ENCODE measurements at places on chromosomes 2 and 18.

- no peak for DNase-seq
Observed at GRCh38 chr2:127650785-127651380, 4.9 kb downstream of the GPR17 start.

DNA sequence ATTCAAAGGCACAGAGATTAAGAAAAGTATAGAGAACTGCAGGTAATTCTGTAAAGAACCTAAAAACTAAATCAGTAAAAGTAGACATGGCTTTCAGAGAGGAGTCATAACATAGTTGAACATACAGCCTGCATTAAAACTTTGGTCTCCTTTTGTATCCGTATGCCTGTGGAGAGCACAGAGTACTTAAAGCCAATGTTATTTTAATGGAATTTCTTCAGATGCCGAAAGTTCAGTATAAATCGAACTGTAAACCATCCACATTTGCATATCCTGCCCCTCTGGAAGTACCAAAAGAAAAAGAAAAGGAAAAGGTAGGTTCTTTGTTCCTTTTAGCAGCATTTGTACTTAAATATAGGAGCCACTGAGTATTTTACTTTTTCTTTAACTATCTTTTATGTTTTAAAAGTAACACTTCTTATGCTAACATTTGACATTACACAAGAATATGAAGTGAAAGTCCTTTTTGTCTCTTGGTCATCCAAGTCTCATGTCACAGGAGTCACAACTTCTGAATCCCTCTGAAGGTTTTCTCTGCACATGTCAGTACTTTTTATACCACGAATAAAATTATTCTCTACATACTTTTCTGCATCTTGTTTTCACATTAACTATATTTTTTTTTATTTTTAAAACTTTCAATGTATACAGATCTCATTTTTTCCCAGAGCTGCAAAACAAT is 34.9 kb upstream of the ARMC9 start:
- DNase-seq = no peak

- DNase-seq = peak; percentile 64
Observed at GRCh38 chr2:39119732-39120520, 925 bp downstream of the SOS1 start.

GRCh38 chr2:177406182-177406581 is 13.6 kb downstream of the AGPS start:
- DNase-seq = no peak

DNA sequence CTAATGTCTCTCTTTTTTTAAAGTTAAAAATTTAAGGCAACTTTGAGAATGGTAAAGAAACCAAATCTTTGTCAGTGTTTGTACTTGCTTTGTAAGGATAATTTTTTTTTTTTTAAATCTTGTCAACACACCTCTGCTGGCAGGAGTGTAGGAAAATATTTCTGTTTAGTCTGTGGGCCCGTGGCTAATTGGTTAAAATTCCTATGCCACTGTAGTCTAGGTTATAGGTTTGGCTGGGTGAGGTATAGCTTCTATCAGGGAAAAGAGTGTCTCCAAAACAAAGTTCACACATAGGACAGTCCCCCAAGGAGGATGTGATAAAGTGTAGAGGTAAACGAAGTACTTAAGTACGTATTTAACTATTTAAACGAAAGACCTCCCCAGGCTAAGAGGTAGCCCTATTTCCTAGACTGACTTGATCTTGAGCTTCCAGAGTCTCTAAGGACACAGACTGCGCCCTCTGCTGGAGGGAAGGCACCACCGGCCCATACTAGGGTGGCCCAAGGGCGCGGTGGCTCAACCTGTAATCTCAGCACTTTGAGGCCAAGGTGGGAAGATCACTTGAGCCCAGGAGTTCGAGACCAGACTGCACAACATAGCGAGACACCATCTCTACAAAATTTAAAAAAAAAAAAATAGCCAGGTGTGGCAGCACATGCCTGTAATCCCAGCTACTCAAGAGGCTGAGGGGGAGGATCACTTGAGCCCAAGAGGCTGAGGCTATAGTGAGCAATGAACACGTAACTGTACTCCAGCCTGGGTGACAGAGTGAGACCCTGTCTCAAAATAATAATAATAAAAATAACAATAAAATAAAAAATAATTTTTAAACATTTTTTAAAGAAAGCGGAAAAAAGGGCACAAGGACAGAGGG is 8.9 kb downstream of the TEX44 start:
- DNase-seq = peak; percentile 80

DNA sequence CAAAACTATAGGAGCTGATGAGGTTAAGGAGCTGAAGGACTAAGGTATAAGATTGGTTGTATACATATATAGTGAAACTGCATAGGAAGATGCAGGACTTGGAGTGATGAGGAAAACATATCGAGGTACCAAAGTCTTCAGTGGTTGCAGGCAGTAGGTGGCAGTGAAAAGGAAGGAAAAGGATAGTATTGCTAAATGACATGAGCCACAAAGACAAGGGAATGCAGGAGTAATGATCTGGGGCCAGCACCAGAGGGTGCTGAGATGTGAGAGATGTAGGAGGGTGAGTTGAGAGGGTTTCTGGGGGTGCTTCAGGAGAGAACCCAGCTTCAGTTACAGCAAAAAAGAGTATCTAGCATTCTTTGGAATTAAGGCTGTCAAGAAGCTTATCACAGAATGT is 172.2 kb upstream of the MYO3B start:
- DNase-seq = no peak

DNA sequence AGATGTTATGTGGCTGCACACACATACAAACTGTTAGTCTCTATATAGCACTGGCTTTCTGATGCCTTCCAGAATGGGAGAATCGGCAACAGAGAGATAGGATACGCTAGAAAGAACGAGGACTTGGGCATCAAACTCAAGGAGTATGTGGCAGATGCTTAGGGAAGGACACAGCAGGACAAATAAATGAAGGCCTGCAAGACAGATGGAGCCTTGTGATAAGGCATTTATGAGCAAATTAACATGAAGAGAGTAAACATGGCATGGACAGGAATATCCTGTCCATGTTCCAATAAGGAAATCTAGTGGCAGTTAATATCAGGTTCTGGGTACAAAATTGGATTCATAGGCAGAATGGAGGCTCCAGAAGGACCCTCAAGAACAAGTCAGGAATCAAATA is 136.9 kb downstream of the SLC4A10 start:
- DNase-seq = no peak

- DNase-seq = no peak
Observed at GRCh38 chr2:64932371-64933216, 56.6 kb upstream of the SLC1A4 start.

DNA sequence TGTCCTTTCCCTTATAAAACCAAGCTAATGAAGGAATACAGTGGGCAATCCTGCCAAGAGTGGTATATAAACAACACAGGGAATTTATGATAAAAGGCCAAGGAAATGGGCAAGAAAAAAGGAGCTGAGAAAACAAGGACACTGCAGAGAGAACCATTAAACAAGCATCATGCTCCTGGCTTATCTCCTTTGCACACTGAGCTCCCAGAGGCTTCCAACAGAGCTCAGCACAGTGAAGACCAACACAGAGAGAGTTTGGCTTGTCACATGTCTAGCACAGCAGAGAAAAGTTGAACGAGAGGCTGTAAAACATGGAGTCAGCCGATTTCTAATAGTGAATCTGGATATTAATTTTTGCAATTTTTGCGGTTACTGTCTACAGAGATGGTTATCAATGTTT is 68.0 kb upstream of the KLF7 start:
- DNase-seq = no peak

GRCh38 chr2:181367906-181368435 is 89.2 kb upstream of the ITGA4 start:
- DNase-seq = no peak

DNA sequence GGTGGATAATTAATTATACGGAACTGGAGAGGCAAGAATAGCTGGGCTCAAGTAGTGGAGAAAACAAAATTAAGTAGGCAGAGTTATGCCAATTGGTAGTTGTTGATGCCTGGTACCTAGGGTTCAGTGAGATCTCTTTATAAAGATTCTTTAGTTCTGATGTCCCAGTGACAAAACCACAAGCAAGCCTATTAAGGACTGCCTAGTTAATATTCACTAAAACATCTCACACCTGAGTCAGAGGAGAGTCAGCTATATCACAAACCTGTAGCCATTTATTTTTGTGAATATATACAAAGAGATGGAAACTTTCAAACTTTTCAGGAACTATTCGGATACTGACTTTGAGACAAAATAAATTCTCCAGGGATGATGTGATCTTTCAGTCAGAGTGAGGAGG is 213.9 kb upstream of the CYP26B1 start:
- no peak for DNase-seq

DNA sequence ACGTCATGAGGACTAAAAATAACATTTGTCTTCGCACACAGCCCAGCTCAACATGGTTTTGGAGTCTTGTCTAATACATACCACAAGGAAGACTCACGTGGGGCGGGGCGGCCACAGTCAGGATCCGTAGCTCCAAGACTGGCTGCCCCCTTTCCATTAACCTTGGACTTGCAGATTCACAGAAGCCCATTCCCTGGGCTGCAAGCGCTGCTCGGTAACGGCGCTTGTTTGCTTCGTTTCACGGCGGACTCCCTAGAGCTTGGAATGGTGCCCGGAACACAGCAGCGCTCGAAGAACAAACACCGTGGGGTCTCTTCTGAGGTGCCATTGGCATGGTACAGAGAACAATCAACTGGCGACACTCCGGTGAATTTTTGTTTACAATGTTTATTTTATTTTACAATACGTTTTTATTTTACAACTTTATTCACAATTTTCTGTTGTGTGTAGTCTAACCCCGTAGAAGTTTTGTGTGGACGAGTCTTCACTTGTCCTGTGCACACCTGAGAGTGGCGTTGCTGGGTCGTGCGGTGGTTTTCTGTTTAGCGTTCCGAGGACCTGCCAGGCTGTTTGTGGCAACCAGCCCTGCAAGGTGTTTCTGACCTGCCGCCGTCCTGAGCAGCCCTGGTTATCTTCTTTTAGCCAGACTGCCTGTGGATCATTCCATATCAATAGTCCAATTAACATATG is 126.5 kb downstream of the GALR1 start:
- no peak for DNase-seq

- no peak for DNase-seq
Observed at GRCh38 chr2:10174173-10174572, 51.6 kb downstream of the RRM2 start.

- DNase-seq = no peak
Observed at GRCh38 chr2:152613235-152613634, 104.0 kb downstream of the PRPF40A start.

GRCh38 chr2:216044883-216045486 is 31.6 kb upstream of the MREG start:
- DNase-seq = no peak

DNA sequence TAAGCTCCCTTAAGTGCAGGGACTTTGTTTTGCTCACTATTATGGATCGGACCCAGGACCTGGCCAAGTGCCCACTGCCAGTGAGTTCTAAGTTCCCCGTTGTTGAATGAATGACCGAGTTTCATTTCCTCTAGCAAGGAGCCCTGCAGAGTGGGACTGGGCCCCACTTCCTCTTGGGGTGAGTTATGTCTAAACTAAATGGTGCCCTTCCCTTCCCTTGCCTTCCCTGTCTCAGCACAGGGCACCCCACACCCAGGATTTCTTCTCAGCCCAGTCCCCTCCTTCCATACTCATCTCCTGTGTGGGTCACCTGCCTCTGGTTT is 195.3 kb upstream of the HS6ST1 start:
- DNase-seq = peak; percentile 4

- no peak for DNase-seq
Observed at GRCh38 chr18:75456199-75456631, 28.7 kb upstream of the SMIM21 start.

GRCh38 chr2:75523313-75524275 is 37.1 kb downstream of the EVA1A start:
- DNase-seq = no peak

- no peak for DNase-seq
Observed at GRCh38 chr2:96623116-96623515, 15.0 kb downstream of the KANSL3 start.

- DNase-seq = peak; percentile 63
Observed at GRCh38 chr18:3604498-3605408, 154.8 kb downstream of the TGIF1 start.

DNA sequence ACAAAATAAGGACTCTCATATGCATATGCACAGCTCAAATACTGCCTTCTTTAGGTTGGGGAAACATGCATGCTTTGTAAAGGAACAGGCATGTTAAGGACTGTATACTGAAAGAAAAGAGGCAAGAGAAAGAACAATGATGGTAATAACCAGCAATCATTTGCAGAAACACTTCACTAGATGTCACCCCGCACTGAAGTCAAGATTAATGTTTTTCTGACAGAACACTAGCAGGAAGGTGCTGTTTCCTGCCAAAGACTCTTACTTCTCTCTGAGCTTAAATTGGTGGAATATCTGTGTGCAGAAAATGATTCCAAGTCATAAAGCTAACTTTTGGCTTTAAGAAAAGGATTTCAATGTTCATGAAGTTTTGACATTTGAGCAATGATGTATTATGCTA is 19.3 kb upstream of the CSRNP3 start:
- DNase-seq = no peak

GRCh38 chr18:4454537-4455112 is 482 bp downstream of the DLGAP1 start:
- no peak for DNase-seq

DNA sequence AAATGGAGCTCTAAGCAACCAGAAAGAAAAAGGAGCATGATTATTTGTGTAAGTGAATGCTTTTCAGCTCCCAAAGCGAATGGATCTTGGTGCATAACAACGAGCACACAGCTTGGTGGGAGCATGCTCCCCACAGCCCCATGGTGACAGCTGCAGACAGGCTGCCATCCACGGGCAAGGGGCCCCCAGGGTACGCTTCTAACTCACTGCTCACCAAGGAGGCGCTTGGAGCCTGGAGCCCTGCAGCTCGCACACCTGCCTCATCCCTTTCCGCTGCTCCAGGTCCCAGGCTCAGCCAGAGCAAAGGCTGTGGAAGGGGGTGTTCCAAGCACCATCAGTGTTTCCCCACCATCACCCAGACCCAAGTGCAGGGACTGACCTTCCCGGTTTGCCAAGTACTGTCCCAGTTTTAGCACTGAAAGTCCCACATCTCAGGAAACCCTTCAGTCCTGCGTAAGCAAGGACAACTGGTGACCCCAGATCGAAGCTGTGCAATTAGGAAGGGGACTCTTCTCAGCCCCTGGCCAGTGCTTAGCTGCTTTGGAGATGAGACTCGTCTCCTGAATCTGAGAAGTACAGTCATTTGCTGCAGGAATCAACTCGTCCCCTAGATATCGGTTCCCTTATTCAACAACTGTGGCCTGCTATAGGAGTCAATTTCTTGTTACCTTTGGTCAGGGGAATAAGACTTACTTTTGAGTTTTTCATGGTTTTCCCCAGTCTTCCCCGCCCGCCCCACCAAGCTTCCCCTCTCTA is 50.0 kb upstream of the ATG16L1 start:
- DNase-seq = no peak
